ENCODE measurements at places on chromosomes 1 and 21.

DNA sequence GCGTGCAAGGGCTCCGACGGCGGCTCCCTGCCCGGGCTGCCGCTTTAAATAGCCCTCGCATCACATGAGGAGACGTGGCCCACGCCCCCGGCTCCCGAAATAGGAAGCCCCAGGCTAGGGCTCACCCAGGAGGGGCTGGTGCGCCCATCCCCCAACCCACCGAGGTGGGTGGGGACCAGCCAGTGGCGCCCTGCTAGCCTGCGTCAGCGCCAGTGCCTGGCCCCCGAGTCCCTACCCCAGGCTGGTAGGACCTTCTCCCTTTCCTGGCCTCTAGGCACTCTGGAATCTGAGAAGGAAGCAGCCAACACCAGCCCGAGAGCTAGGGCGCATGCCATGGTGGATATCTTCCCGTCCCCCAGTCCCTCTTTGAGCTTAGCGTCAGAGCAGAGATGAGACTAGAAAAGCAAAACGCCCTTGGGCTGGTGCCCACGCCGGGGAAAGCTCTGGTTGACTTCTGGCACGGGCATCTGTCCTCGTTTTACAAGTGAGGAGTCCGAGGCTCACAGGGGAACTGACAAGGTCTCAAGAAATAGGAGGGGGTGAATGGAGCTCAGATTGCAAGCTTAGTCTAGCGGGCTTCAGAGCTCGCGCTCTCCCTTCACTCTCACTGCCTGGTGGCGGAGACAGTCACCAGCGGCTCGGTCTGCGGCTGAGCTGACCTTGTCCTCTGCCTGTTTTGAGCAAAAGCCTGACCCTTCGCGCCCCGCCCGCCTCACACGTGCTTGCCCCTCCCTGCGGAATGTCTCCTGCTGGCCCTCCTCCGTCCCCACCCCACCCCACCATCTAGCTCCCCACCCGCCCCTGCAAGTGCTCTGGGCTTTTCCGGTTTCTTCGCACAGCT, at the start of gene FABP3:
Gene FABP3 (minus strand): TSS at position 21 of the 841 bp plus-strand sequence. CDS start 62 bp downstream, outside the sequence.
- DNase-seq: peak; percentile 59

DNA sequence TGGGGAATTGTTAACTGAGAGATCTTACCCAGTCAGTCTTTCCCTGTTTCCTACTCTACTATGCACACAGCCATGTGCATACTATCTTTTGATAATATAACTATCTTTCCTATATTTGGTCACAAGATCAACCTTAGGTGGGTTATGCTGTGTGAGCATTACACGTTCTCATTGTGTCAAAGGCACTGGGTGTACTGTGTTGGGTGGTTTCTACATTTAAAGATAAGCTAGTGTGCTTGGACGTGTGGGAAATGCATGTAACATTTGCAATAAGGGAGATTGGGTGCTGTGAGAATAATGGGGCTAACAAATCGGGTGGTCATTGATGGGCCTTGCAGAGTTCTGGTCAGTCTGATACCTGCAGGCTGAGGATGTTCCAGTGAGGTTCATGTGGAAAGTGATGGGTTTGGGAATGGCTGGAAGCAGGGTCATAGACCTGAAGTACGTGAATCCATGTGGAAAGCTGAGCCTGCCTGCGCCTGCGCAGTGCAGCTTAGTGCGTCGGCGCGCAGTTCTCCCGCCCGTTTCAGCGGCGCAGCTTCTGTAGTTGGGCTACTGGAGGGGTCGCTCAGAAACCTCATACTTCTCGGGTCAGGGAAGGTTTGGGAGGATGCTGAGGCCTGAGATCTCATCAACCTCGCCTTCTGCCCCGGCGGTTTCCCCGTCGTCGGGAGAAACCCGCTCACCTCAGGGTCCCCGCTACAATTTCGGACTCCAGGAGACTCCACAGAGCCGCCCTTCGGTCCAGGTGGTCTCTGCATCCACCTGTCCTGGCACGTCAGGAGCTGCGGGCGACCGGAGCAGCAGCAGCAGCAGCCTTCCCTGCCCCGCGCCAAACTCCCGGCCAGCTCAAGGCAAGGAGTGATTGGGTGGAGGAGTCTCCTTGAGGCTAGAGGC, at the start of gene MSH4:
Gene MSH4 (plus strand): TSS at position 507 of the 897 bp plus-strand sequence. CDS start 104 bp downstream, at position 611.
- no peak for DNase-seq

GRCh38 chr1:64000021-64000420, 203.4 kb upstream of the UBE2U start:
- DNase-seq: no peak

DNA sequence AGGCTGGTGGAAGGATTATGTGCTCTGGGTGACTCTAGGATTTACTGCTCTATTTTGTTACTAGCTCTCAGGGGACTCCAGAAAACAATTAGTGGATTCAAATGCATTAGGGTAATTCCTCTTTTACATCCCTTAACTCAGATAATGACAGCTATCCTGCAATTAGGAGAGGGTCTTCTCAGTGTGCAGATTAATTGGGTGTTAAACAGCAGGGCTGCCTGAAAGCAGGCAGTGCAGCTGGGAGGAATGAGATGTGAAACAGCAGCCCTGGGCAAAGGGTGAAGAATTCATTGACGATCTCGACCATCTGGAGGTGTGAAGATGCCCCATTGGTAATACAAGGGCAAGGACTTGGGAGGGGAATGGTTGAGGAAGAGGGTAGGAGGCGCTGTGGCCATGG, 66.1 kb downstream of the HTR6 start:
- no peak for DNase-seq

- DNase-seq: no peak
Observed at GRCh38 chr1:240591078-240591477, 20.9 kb downstream of the GREM2 start.

DNA sequence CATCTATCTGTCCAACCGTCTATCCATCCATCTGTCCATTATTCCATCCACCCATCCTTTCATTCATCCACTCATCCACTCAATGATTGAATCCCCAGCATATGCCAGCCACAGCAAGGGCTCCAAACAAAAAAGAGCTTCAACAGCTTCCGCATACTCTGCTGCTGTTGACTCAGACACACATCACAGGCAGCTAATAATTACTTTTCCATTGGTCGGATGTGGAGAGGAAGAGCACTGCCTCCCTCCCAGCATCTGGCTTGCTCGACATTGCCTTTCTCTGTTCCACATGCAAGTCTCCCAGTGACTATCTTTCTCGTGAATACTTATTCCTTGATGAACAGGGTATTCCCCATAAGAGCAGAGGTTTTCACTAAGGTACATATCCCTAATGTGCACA, 176.5 kb downstream of the HIVEP3 start:
- peak; percentile 23 for DNase-seq

DNA sequence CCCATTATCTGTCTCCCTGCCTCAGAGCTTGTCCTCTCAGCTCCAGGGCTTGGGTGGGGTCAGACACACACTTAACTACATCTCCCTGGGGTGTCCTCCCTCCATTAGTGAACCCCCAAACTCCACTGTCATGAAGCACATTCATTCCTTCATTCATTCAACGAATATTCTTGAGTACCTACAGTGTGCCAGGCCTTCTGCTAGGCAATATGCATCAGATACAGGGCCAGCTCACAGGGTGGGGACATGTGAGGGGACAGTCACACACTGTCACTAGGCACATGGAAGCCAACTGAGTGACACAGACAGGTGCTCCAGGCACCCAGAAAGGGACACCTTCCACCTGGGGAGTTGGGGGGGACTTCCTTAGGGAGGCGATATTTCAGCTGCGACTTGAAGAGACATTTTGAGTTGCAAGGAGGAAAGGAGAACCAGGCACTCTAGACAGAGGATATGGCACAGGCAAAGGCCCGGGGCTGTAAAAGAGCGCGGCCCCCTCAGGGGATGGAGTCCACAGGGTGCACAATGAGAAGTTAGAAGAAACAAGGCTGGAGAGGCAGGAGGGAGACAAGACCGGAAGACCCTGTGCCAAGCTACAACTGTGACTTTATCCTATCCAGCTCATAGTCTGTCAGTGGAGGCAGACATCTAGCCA, 8.7 kb upstream of the S100A8 start:
- DNase-seq: no peak

DNA sequence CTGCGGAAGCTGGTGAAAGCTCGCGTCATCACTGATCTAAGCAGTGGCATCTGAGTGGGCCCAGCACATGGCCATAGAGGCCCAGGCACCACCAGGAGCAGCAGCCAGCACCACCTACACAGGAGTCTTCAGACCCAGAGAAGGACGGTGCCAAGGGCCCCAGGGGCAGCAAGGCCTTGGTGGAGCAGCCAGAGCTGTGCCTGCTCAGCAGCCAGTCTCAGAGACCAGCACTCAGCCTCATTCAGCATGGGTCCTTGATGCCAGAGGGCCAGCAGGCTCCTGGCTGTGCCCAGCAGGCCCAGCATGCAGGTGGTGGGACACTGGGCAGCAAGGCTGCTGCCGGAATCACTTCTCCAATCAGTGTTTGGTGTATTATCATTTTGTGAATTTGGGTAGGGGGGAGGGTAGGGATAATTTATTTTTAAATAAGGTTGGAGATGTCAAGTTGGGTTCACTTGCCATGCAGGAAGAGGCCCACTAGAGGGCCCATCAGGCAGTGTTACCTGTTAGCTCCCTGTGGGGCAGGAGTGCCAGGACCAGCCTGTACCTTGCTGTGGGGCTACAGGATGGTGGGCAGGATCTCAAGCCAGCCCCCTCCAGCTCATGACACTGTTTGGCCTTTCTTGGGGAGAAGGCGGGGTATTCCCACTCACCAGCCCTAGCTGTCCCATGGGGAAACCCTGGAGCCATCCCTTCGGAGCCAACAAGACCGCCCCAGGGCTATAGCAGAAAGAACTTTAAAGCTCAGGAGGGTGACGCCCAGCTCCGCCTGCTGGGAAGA, 3.2 kb upstream of the ARTN start:
- no peak for DNase-seq

GRCh38 chr1:54095546-54096226, 42.3 kb downstream of the TCEANC2 start:
- no peak for DNase-seq

DNA sequence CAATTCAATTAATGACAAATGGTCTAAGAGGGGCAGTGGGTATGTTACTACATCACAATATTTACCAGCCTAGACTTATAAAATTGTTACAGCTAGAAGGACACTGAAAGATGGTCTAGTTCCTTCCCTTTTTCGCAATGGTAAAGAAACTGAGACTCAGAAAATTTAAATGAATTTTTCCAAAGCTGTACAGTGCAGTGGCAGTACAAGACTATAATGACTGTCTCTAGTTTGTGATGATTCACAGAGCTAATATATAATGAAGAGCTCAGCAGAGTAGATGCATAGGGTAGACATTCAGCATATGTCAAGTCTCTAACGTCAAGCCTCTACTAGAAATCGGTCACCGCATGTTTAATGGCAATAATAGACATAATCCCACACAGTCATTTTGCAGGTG, 4.6 kb downstream of the PLPP3 start:
- no peak for DNase-seq

DNA sequence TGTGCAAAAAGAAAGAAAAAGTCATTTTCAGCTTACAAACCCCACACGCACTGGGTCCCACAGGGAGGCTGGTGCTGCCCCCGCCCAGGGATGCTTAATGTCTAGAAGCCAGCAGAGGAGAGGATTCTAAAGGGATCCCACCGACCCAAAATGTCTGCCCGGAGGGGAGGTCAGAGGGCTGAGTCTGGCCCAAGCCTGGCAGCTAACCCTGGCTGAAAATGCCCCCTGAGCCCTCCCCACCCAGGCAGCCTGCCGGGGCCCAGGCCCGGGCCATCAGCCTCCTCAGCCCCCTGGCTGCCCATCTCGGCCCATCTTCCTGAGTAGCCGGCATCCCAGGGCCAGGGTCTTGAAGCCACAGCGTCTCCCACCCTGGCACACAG, 33.5 kb downstream of the ACOT7 start:
- DNase-seq: no peak

GRCh38 chr1:107138767-107139445, 1.9 kb upstream of the NTNG1 start:
- no peak for DNase-seq

GRCh38 chr1:153796786-153797659, 21.8 kb downstream of the SLC27A3 start:
- DNase-seq: peak; percentile 38

DNA sequence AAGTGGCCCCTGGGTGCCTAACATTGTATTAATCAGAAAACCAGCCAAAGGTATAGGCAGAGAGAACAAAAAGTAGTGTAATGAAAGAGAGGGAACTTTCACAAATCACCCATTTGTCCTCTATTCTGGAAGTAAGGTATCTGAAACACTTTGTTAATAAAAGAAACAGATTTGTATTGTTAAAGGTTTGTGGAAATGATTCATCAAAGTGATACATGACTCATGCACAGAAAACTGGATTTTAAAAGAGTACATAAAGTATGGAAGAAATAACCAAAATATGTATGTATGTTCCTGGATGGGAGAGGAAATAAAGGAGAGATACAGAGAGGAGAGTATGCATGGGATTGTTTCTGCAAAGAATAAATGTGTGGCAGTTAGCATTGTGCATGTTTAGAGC, 126.8 kb downstream of the RGS21 start:
- no peak for DNase-seq

- DNase-seq: no peak
Observed at GRCh38 chr1:2326524-2326923, 64.8 kb downstream of the MORN1 start.

DNA sequence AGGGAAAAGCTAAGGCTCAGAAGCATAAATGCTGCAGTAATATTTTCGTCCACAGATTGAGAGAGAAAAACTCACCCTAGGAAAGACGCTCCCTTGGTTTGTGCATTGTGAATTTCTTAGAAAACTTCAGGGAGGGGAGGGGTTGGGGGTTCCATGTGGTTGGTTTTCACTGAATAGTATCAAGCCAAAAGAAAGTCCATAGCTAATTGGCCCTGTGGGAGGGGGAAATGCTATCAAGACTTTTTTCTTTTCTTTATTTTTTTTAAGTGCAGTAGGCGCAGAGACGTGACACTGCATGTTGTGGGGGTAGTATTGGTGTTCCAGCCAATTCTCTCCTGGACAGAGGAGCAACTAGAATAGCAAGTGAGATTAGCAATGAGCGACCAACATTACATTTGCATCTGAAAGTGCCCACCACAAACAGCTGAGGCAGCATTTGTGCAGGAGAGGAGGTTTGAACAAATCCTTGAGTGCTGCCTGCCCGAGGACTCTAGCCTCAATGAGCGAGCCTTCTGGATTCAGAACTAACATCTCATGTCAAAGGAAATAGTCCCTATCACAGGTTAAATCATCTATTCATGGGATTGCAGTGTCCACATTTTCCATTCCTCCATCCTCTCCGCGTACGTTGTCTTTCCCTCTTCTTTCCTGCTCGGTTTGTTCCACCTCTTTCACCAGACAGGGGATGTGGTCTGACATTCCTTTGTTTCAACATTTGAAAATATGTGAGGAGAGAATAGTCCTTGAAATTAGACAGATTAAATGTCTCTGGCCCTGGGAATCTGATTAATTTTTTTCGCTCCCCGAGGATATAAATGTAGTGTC, 118.0 kb upstream of the MARK1 start:
- no peak for DNase-seq

- DNase-seq: no peak
Observed at GRCh38 chr1:11365744-11366387, 92.9 kb downstream of the UBIAD1 start.
